ENCODE measurements at places on chromosomes 2 and 18. TPM values are rescaled to one million over a fixed set of nuclear protein-coding genes. Genes with fewer than 3 reads are reported as not detected.

DNA sequence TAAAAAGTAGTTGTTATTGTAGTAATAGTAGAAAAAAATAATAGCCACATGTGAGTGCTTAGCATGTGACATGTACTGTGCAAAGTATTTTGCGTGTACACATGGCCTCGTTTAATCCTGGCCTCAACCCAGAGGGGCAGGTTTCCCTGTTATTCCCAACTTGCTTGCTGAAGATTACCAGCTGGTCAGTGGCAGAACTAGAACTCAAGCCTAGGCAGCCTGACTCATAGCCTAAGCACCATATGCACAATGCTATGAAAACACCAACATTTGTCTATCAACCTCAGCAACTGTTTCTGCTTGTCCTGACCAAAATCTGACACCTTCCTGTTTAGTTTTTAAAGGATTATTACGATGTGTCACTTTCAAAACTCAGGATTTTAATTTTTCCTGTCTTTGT is 234.9 kb upstream of the SMAD7 start:
- H3K4me1 ChIP-seq: no peaks in the 10 kb centered on the region
- no peaks in the 10 kb centered on the region for H3K27me3 ChIP-seq
- no peak overlapping the region for H3K4me3 ChIP-seq
- H3K27ac ChIP-seq: no peak overlapping the region
- DNase-seq: no peak

DNA sequence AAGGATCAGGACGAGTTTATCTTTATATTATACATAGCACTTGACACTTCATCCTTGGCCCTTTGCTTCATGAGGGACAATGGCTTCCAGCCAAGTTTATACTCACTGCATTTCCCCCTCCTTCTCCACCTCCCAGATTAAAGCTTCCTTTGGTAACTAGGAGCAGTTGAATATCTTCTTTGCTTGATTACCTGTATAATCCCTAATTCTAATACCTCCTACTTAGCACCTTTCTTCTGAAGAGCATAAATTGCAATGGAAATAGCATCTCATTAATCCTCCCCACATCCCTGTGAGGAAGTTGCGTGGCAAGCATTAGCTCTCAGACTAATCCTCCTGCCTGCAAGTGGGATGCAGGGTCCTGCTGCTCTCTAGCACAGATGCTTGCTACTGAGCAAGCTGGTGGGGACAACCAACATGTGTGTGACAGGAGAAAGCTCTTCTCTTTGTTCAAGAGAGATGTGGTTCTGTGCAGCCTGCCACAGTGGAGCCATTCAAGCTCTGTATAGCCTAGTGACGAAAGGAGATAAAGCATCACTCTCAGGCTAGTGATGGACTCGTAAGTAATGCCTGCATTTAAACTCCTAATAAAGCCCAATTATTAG is 19.1 kb downstream of the KLHL14 start:
- no peak for DNase-seq
- no peak overlapping the region for H3K4me3 ChIP-seq
- H3K27me3 ChIP-seq: no peaks in the 10 kb centered on the region
- H3K4me1 ChIP-seq: no peaks in the 10 kb centered on the region

GRCh38 chr2:216776066-216776850 is 80.9 kb upstream of the IGFBP5 start:
- H3K27me3 ChIP-seq: peaks cover 9% of the 10 kb centered on the region
- H3K4me3 ChIP-seq: no peak overlapping the region
- DNase-seq: no peak
- H3K36me3 ChIP-seq: no peaks in the 10 kb centered on the region

DNA sequence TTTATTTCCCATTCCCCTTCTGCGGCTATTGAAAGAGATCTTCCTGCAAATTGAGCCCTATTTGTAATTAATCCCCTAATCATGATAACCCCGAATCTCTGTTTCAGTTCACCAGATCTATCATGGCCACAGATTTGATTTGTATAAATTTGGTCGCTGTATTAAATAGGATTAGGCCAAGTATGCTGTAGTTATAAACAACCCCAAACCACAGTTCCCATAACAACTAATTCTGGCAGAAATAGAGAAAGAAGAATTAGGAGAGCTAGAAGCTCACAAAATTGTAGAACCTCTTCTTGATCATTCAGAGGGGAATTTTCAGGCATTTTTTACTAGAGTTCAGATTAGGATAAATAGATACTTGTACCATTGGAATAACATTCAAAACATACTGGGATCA is 433.7 kb upstream of the TNP1 start:
- H3K4me3 ChIP-seq: no peak overlapping the region
- peaks cover 5% of the 10 kb centered on the region for H3K36me3 ChIP-seq
- peaks cover 5% of the 10 kb centered on the region for H3K4me1 ChIP-seq
- no peak overlapping the region for H3K27ac ChIP-seq

GRCh38 chr2:48912110-48912509 is 156.6 kb upstream of the LHCGR start:
- H3K27ac ChIP-seq: no peak overlapping the region
- no peaks in the 10 kb centered on the region for H3K27me3 ChIP-seq
- no peak overlapping the region for H3K4me3 ChIP-seq
- DNase-seq: no peak

DNA sequence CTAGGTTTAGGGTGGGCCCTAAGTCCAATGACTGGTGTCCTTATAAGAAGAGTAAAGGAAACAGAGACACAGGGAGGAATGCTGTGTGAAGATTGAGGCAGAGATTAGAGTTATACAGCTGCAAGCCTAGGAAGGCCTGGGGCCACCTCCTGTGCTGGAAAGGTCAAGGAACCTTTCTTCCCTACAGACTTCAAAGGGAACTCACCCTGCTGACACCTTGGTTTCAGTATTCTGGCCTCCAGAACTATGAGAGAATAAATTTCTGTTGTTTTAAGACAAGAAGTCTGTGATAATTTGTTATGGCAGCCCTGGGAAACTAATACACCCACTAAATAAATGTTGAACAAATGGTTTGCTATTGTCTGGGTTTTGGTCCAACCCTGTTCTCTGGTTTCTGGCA is 102.3 kb upstream of the NEUROD1 start:
- no peaks in the 10 kb centered on the region for H3K4me1 ChIP-seq
- no peak for DNase-seq
- no peak overlapping the region for H3K4me3 ChIP-seq
- H3K27ac ChIP-seq: no peak overlapping the region
- peaks cover 16% of the 10 kb centered on the region for H3K27me3 ChIP-seq

GRCh38 chr18:8221452-8221851 is 387.8 kb upstream of the RAB12 start:
- no peaks in the 10 kb centered on the region for H3K27me3 ChIP-seq
- no peak for DNase-seq
- no peak overlapping the region for H3K4me3 ChIP-seq
- no peaks in the 10 kb centered on the region for H3K4me1 ChIP-seq
- no peaks in the 10 kb centered on the region for H3K36me3 ChIP-seq
- H3K27ac ChIP-seq: no peak overlapping the region

DNA sequence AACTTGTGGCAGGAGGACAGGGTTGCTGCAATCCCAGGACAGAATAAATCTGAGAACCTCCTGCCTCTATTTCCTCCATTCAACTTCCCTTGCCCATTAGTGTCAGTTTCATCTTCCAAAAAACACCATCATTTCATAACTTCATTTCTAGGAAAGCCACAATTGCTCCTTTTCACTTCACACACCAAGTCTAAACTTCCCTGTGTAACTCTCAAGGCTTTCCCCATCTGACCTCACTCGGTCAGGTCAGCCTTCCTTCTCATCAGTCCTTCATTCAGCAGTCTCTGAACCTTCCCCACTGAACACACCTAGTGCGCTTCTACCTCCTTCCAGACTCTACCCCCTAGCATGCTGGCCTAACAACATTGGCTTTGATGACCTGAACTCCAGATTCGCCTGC is 35.8 kb downstream of the TCF7L1 start:
- H3K4me1 ChIP-seq: no peaks in the 10 kb centered on the region
- H3K27me3 ChIP-seq: no peaks in the 10 kb centered on the region
- H3K36me3 ChIP-seq: no peaks in the 10 kb centered on the region
- no peak overlapping the region for H3K4me3 ChIP-seq

DNA sequence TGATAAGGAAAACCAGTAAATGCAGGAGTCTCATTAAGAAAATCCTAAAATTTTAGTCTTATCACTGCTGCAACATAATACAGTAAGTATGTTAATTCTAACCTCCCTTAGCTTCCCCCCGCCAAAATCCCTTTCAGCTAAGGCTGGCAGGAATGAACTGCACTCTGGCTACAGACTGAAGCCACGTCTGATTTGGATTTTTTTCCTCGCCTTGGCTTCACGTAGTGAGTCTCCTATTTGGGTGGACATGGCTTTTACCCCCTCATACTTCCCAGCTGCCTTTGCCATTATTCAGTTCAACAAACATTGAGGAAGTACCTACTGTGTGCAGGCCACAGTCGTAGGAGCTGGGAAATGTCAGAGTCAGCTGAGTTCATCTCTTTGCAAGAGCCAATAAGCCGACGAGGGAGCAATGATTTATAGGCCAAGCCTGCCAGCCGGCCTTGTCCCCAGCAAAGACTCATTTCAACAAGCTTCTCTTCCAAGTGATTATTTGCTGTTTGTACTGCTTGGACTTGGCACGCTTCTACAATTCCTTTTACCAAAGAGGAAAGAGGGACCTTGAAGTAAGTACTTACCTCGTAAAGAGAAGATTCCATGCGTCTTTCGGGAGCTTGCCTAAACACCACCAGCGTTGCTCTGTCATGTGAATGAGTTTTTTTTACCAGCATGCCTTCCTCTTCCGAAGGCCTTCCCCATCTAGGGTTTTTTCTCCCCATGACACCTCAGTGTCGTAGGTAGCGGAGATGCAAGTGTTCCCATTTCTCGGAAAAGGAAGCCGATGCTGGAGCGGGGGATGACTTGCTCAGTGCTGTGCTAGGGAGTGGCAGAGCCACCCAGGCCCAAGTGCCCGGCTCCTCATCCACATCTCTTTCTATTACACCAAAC is 138.6 kb downstream of the KLHL29 start:
- no peak overlapping the region for H3K27ac ChIP-seq
- no peaks in the 10 kb centered on the region for H3K36me3 ChIP-seq
- no peak for DNase-seq
- no peak overlapping the region for H3K4me3 ChIP-seq
- H3K27me3 ChIP-seq: no peaks in the 10 kb centered on the region

CPLX4 gene
- not detected for total RNA-seq

DUSP2 gene
- 388 TPM for total RNA-seq

PRSS56 gene
- 0.39 TPM for total RNA-seq

CRYGD gene
- total RNA-seq: not detected

MERTK gene
- total RNA-seq: 3.0 TPM

LOXL3 gene
- total RNA-seq: 3.1 TPM
